Activated T-cell treated with anti-CD3 and anti-CD28 coated beads, Interleukin-2, amount 50 U/mL, for 72 hours (primary cell): ENCODE measurements at places on chromosomes 11 and 22. TPM values are rescaled to one million over a fixed set of nuclear protein-coding genes. Genes with fewer than 3 reads are reported as not detected.

The ART1 gene
- total RNA-seq, result not detected

The ALG9 gene
- 52.5 TPM for total RNA-seq

The CABP4 gene
- 10.4 TPM for total RNA-seq

The MUC6 gene
- total RNA-seq, result not detected

The APOBEC3B gene
- total RNA-seq, result 44.7 TPM

The POTEH gene
- total RNA-seq, result not detected

The TYR gene
- total RNA-seq, result not detected

The OR51B6 gene
- not detected for total RNA-seq

The POLA2 gene
- total RNA-seq, result 67.0 TPM

The SAA4 gene
- total RNA-seq, result not detected

The RASSF10 gene
- not detected for total RNA-seq

The MMP10 gene
- not detected for total RNA-seq

The DBX1 gene
- not detected for total RNA-seq

The ST3GAL4 gene
- 10.9 TPM for total RNA-seq

The ASCL2 gene
- total RNA-seq, result 1.7 TPM

The MOGAT2 gene
- not detected for total RNA-seq

The FAM227A gene
- 0.34 TPM for total RNA-seq

The TREH gene
- total RNA-seq, result not detected

The APOA4 gene
- total RNA-seq, result not detected

The SLN gene
- total RNA-seq, result not detected

The PRAME gene
- total RNA-seq, result 0.14 TPM

The OR4D9 gene
- not detected for total RNA-seq

The TSPAN18 gene
- total RNA-seq, result 1.3 TPM

The MMP27 gene
- not detected for total RNA-seq
